ENCODE measurements at places on chromosomes 1 and 21. TPM values are rescaled to one million over a fixed set of nuclear protein-coding genes. Genes with fewer than 3 reads are reported as not detected.

Gene SLC1A7
- 0.13 TPM for total RNA-seq

Gene SLC16A4
- total RNA-seq = 30.5 TPM

DNA sequence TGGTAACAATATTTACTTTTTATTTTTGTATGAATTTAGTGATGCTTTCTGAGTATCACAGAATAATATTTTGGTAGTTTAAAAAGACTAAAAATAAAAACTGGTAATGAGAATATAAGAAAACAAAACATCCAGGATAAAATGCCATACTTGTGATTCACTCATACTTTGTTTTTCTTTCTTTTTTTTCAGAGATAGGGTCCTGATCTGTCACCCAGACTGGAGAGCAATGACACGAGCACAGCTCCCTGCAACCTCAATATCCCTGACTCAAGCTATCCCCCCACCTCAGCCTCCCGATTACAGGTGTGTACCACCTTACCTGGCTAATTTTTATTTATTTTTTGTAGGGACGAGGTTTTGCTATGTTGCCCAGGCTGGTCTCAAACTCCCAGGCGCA, 64.2 kb upstream of the ADAM30 start:
- no peak overlapping the region for H3K4me3 ChIP-seq
- no peak for DNase-seq
- no peaks in the 10 kb centered on the region for H3K27me3 ChIP-seq
- H3K27ac ChIP-seq = peak overlapping the region; percentile 87
- peaks cover 68% of the 10 kb centered on the region for H3K4me1 ChIP-seq
- H3K36me3 ChIP-seq = no peaks in the 10 kb centered on the region

GRCh38 chr1:53485478-53486394, 26.5 kb downstream of the DMRTB1 start:
- DNase-seq = peak; percentile 83
- H3K27ac ChIP-seq = no peak overlapping the region
- H3K36me3 ChIP-seq = no peaks in the 10 kb centered on the region
- no peak overlapping the region for H3K4me3 ChIP-seq

- H3K27me3 ChIP-seq = no peaks in the 10 kb centered on the region
- H3K36me3 ChIP-seq = no peaks in the 10 kb centered on the region
- no peak overlapping the region for H3K4me3 ChIP-seq
- no peak overlapping the region for H3K27ac ChIP-seq
- no peaks in the 10 kb centered on the region for H3K4me1 ChIP-seq
- no peak for DNase-seq
Observed at GRCh38 chr21:42426424-42426823, 22.7 kb downstream of the UBASH3A start.

DNA sequence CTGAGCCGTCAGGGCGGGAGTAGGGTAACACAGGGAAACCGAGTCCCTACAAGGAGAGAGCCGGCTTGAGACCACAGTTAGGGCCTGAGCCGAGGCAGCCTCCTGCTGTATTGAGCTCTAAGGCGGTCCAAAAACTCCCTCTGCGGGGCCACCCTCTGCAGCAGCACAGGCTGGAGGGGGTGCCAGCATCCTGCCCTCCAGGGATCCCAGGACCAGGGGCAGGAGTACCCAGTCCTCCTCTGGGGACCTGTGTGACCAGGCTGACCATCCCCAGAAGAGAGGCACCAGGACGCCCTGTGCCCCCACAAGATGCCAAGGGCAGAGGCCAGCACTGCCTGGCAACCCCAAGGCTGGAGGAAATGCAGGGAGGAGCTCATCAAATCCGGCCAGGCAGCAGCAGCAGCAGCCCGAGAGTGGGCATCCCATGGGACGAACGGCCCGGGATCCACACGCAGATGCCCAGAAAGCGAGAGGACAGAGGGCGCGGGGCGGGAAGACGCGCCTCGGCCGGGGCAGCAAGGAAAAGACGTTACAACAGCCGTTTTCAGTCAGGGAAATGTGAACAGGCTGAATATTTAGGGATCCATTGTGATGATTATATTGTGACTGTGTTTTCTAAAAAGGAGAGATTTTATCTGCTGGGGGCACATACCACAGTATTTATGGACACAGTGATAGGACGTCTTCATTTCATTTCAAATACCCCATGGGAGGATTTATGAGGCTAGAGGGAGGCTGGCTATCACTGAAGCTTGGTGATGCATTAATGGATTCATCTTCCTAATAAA, 57.1 kb upstream of the COL18A1 start:
- no peak overlapping the region for H3K4me3 ChIP-seq
- H3K27ac ChIP-seq = peak overlapping the region; percentile 28
- no peak for DNase-seq
- no peaks in the 10 kb centered on the region for H3K36me3 ChIP-seq
- H3K27me3 ChIP-seq = no peaks in the 10 kb centered on the region

- no peak for DNase-seq
- H3K27me3 ChIP-seq = no peaks in the 10 kb centered on the region
- H3K27ac ChIP-seq = no peak overlapping the region
- H3K36me3 ChIP-seq = no peaks in the 10 kb centered on the region
Observed at GRCh38 chr1:52225174-52225573, 83.3 kb downstream of the ZFYVE9 start.

DNA sequence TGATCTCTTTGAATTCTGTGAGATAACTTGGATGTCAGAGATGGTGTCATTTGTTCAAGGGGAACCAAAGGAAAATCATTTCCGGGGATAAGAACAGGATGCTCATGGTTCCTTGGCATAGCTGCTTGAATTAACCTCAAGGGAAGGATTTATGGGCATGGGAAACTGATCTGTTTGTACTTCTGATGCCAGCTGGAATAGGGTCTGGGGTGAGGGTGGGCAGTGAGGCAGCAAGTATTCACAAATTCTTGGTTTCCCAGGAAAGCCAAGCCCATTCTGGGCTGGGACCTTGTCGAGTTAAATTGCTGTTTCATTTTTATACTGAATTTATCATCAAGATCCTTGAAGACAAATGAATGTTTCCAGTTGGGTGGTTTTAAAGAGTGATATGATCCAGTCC, 14.1 kb downstream of the INTS3 start:
- peaks cover 29% of the 10 kb centered on the region for H3K4me1 ChIP-seq
- no peak for DNase-seq
- no peak overlapping the region for H3K4me3 ChIP-seq
- H3K27ac ChIP-seq = no peak overlapping the region

DNA sequence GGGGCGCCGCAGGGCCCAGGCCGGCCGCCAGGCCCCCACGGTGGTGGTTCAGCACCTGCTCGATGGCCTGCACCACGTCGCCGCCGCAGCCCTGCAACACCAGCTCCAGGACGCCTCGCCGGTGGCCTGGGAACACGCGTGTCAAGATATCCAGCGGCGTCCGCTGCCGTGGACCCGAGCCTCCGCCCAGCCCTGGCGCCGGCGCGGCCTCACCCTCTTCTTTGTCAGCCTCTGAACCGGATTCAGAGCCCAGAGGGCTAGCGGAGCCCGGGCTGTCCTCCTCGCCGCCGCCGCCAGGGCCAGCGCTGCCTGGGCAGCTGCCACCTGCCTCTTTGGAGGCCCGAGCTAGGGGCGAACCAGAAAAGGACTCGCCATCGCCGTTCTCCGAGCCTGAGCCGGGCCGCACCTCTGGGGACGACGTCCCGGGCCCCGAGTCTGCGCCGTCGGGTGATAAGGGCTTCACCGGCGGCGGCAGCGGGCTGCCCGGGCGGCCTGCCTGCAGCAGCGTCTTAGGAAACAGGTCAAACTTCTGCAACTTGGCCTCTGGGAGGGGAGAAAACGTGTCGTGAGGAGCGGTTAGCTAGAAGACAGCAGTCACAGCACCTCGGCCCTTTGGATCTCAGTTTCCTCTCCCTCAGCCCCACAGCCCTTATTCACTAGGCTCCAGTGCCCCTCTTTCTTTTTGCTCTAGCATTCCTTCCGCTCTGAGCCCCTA, 3.9 kb downstream of the DMRTA2 start:
- DNase-seq = peak; percentile 27
- no peaks in the 10 kb centered on the region for H3K36me3 ChIP-seq
- no peak overlapping the region for H3K4me3 ChIP-seq
- H3K27ac ChIP-seq = no peak overlapping the region
- peaks cover 61% of the 10 kb centered on the region for H3K27me3 ChIP-seq

DNA sequence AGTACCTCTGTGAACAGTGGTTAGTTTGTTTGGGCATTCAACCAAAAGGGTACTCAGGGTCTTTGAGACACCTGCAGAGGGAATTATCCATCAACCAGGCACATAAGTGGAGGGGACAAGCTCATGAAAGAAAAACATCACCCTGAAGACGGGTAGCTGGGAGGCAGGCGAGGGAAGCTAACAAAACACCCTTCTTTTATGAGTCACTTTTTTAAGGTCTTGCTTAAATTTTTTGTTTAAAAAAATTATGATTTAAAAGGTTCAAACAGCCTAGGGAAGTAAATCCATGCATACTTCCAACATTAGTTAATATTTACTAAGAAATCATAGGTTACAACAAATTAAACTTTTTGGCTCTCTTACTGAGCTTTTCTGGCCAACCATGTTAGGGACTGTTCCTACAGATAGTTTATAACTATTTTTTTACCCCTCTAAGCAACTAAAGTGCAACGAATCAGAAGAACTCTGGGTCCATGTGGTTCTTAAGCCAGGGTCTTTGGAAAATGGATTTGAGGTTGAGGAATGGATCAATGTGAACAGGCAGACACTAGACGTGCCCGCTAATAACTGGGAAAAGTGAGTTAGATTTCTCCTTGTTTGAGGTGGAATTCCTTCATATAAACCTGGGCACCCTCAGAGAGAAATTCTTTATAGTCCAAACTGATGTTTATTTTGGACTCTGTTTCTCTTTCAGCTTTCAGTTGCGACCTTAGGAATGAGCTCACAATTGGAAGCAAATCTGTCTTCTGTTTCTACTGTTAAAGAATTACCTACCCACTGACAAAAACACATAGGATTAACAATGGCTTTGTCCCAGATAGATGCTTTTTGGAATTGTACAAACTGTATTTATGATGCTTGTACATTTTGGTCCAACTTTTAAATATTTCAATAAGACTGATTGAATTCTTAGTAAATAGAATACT, 123.0 kb downstream of the LYPLAL1 start:
- no peak overlapping the region for H3K27ac ChIP-seq
- H3K36me3 ChIP-seq = no peaks in the 10 kb centered on the region
- no peak overlapping the region for H3K4me3 ChIP-seq
- peaks cover 20% of the 10 kb centered on the region for H3K4me1 ChIP-seq
- no peak for DNase-seq
- no peaks in the 10 kb centered on the region for H3K27me3 ChIP-seq

DNA sequence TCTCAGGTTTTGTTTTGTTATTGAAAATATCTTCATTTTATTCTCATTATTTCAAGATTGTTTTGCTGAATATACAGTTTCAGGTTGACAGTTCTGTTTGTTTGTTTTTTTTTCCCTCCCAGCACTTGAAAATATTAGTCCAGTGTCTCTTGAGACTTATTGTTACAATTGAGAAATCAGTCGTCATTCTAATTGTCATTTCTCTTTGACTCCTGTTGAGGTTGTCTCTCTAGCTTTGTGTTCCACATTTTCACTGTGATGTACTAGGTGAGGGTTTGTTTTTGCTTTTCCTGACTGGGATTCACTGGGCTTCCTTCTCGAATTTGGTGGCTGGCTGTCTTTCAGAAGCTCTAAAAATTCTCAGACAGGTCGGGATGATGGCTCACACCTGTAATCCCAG, 443.2 kb upstream of the VAMP3 start:
- no peak overlapping the region for H3K27ac ChIP-seq
- no peaks in the 10 kb centered on the region for H3K4me1 ChIP-seq
- no peaks in the 10 kb centered on the region for H3K27me3 ChIP-seq
- H3K4me3 ChIP-seq = no peak overlapping the region
- DNase-seq = no peak

Measured in thyroid gland (tissue), 4 donors.